ENCODE measurements at places on chromosomes 5 and 9.

DNA sequence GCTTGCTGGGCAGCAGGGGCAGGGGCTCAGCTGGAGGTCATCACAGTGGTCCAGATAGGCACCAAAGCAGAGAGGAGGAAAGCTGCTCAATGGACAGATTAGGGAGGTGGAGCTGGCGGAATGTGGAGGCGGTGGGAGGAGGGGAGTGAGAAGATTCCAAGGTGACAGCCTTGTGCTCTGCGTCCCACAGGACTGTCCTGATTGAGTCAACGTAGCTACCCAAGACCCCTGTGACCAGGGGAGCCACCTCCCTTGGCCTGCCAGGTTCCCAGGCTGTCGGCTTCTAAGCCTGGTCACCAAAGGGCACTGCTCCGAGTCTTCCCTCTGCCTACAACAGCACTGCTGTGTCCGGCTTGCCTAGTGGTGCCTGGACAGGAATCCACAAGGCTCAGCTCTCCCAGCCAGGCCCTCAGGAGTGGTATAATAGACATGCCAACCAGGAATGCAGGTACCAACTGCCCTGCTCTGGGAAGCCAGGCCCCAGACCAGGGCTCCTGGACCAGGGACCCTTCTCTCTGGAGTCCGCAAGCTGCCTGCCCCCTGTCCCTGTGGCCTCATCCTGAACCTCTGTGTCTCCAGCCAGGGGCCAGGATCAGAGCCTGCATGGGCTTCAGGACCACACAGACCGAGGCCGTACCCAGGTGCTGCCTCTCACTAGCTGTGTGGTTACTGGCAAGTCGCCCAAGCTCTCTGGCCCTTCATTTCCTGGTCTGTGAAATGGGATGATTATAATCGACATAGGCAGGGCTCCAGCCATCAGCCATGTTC, 67.9 kb downstream of the STK10 start:
- DNase-seq, result no peak

- no peak for DNase-seq
Observed at GRCh38 chr5:31711363-31711762, 72.4 kb downstream of the PDZD2 start.

- DNase-seq, result no peak
Observed at GRCh38 chr5:65151614-65152013, 330.1 kb downstream of the ADAMTS6 start.

DNA sequence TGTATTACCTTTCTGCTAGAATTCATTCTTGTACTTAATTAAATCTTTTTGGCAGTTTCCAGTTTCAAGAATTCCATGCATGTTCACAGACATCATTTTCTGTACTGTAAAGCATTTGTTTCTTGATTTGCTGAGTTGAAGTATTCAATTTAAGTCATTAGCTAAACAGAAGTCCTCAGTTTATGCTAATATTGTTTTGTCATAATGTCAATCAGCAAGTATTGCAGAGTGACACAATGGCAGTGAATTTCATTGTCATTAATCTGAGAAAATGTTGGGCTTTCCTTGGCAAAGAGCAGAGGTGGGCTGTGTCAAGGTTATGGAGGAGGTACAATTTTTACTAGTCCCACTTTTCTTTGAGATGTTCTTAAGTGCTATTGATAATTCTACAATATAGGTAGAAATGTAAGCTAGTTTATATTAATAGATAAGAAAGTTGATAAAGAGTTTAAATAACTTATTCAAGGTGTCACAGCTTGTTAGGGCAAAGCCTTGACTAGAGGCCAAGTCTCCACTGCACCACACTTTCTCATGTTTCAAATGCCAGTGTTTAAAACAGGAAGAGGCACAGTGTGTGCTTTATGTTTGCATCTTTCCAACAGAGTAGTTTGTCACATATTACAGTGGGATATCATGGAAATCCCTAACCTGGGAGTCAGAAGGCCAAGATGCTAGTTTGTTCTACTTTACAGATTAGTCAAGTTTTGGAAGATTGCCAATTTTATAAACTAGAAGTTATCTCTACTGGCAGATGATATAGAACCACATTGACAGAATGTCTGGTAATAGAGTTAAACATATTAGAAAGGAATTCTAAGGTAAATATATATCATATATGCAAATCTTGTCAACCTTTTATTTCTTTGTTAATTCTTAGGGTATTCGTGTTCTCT, 56.3 kb downstream of the SLF1 start:
- no peak for DNase-seq

- no peak for DNase-seq
Observed at GRCh38 chr5:57989378-57989777, 470.5 kb downstream of the PLK2 start.

DNA sequence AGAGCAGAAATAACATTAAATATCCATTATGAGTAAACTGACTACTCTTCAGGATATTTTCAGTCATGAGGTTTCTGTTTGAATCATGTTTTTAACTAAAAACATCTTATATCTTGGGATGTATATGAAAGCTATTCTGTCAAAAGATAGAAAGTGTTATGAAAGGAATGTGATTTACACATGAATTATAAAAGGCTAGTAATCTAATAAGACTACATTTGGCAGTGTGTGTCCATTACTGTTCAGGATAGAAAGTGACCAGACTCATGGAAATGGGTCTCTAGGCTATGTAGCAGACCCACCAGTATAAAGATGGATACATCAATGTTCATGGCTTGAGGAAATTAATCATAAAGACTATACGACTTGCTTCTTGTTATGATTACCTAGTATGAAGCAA, 1328.2 kb upstream of the NUDT12 start:
- no peak for DNase-seq

DNA sequence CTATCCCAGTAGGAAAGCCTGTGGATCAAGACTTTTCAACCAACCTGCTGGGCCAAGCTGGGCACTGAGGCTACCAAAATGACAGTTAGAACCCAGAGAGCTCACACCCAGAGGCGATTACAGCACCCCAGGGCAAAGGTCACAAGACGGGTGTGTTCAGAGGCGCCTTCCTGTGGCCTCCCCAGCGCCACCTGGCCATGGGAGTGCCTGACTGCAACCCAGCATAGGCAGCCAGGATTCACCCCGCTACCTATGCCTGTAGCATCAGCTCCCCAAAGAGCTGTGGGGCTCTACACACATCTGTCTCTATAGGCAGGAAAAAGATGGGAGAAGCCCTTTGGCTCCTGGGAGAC, 33.5 kb downstream of the PDGFRB start:
- no peak for DNase-seq

- no peak for DNase-seq
Observed at GRCh38 chr5:50702615-50703366, 36.4 kb downstream of the PARP8 start.

- no peak for DNase-seq
Observed at GRCh38 chr9:131020862-131021261, 11.9 kb downstream of the LAMC3 start.

DNA sequence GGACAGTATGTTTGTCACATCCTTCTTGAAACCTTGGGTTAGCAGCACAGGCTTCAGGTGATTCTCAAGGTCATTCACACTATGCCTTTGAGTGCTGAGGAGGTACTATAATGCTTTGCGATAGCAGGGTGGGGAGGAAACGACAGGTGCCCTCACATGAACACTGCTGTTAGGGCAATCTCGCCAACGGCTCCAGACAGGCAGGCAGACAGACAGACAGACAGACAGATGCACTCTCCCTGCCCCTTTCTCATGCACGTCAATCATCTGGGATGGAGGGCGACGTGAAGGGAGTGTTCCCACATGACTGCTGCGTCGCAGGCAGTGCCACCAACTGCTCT, 82.9 kb downstream of the RAPGEF1 start:
- no peak for DNase-seq

- no peak for DNase-seq
Observed at GRCh38 chr9:114954956-114955582, 24.7 kb upstream of the TNFSF8 start.

GRCh38 chr5:43555895-43556606, 826 bp downstream of the PAIP1 start:
- DNase-seq, result no peak

- no peak for DNase-seq
Observed at GRCh38 chr5:42301349-42301748, 121.9 kb upstream of the GHR start.

GRCh38 chr9:4108754-4109465, 191.0 kb downstream of the GLIS3 start:
- DNase-seq, result no peak

- DNase-seq, result no peak
Observed at GRCh38 chr9:111458139-111459009, 25.8 kb downstream of the ECPAS start.

DNA sequence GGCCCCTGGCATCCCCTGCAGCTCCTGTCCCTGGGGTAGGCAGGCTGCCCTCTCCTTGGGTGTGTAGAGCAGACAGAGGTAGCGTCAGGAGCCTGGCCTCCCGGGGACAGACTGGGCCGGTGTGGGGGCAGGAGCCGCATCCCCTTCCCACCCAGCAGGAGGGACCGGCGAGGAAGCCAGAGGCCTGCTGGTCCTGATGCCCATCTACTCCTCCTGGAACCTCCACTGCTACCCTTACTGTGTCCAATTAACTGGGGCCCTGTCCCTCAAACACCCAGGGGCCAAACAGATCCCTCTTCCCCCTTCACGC, 15.6 kb downstream of the RALGDS start:
- DNase-seq, result no peak

- no peak for DNase-seq
Observed at GRCh38 chr9:126721564-126721981, 83.3 kb upstream of the ZBTB43 start.

GRCh38 chr9:134500931-134501760, 140.5 kb upstream of the COL5A1 start:
- DNase-seq, result no peak

- no peak for DNase-seq
Observed at GRCh38 chr5:169917500-169917899, 62.8 kb downstream of the INSYN2B start.

DNA sequence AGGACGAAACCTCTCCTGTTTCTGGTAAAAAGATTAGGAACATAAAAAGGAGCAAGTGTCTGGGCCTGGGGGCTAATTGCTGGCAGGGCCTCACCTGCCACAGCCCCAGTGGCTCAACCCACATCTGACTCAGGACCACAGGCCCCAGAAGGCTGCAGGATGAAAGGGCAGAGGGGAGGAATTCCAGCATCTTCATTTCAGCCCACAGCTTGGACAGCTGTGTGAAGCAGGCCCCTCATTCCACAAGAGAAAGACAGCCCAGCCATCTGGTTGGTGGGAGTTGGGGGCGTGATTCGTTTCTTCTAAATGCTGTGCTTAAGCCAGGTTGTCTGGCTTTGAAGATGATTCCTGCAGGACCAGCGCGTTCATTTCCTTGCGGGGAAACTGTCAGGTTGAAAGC, 29.1 kb downstream of the NKX2-5 start:
- no peak for DNase-seq

DNA sequence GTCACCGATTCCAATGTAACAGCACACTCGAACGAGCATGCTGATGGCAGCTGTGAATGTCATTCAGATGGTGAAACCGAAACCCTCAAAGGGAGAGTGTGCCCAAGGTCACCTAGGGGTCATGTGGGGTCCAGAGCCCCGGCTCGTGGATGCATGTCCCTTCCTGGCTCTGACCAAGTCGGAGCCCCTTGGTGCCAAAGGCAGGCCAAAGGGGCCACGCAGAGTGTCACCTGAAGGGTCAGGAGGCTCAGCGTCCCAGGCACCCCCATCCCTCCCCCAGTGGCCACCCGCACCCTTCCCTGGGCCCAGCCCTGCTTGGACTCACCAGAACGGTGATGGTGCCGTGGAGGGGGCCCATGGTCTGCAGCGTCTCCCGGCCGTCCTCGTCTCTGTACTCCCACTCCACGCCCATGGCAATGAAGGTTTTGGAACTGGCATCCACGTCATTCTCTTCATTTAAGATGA, 69.5 kb downstream of the ZNF354C start:
- DNase-seq, result no peak

DNA sequence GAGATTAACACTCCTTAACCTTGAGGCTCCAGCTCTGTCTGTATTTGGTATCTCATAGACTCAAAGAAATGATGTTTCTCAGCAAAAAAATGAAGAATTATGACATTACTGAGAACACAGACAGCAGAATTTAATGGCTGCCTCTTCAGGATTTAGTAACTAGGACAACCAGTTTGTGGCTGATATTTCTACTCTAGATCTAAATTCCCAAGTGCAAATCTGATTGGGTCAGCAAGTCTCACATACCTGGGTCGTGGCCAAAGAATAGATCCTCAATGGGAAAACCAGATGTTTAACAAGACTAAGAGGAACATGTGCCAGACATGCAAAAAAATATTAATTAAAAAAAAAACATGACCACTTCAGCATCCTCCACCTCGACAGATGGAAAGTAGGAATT, 608.9 kb downstream of the DTWD2 start:
- DNase-seq, result no peak

- no peak for DNase-seq
Observed at GRCh38 chr9:27421577-27421976, 102.5 kb upstream of the IFNK start.

DNA sequence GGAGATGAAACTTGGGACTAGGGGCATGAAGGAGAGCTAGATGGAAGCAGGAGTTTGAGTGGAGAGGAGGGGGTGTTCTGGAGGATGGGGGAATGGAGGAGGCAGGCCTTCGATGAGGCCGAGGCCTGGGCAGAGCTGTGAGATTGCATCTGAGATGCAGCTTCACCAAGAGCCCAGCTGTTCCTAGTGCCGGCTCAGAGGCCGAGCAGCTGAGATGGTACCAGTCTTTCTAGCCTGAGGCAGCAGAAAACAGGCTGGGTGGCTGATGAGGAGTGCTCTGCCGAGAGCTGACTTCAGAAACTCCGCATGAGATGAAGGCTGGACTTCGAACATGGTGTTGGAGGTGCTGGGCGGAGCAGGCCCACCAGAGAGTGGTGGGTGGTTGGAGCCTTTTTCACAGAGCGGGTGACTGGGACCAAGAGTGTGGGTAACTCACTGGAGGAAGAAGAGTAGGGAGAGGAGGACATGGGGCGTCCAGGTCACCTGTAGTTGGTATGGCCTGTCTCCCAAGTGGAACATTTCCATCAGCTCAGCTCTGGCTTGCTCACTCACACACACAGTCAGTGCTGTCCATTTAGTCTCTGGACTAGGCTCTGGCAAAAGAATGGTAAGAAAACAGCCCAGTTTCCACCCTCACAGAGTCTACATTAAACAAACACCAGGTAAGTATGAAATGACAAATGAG, 54.7 kb downstream of the TMOD1 start:
- no peak for DNase-seq

- DNase-seq, result no peak
Observed at GRCh38 chr5:167460449-167461020, 830.9 kb upstream of the WWC1 start.

DNA sequence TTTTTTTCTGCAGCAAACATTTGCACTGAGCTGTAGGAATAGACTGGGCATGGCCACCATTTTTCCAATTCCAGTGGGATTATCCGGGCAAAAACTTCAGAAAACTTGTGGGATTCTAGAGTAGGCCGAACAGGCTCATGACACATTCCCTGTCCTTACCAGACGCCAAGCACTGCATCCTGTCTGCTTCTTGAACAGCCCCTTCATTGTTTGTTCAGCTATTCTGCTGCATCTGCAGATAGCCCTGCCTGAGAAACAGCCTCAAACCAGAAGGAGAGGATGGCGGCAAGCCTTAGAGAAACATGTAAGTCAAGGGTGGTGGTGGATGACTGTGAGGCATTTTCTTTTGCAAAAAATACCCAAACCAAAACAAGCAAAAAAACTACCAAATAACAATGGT, 111.8 kb upstream of the NTRK2 start:
- DNase-seq, result no peak
